Inflammatory macrophage treated with lipopolysaccharide for 1 hour (primary cell): ENCODE measurements at places on chromosomes 2 and 18.

DNA sequence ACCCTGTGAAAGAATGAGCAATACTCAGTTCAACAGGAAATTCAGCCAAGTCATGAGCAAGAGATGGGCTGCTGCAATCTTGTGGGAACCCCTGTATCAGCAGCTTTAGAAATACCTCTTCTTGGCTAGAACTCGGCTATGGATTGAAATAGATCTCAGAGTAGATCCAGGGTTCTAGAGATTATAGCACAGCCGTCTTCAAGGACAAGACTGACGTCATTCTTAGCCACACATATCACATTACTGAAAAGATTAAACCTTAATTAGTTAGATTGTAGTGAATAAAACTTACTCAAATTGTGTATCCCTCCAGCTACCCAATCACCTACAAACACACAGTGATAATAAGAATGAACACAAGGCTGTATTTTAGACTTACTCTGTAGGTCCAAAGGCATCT, 776.4 kb downstream of the EPHA4 start:
- DNase-seq, result no peak

- DNase-seq, result peak; percentile 56
Measured at GRCh38 chr2:200305797-200306195, 697 bp upstream of the SPATS2L start.

DNA sequence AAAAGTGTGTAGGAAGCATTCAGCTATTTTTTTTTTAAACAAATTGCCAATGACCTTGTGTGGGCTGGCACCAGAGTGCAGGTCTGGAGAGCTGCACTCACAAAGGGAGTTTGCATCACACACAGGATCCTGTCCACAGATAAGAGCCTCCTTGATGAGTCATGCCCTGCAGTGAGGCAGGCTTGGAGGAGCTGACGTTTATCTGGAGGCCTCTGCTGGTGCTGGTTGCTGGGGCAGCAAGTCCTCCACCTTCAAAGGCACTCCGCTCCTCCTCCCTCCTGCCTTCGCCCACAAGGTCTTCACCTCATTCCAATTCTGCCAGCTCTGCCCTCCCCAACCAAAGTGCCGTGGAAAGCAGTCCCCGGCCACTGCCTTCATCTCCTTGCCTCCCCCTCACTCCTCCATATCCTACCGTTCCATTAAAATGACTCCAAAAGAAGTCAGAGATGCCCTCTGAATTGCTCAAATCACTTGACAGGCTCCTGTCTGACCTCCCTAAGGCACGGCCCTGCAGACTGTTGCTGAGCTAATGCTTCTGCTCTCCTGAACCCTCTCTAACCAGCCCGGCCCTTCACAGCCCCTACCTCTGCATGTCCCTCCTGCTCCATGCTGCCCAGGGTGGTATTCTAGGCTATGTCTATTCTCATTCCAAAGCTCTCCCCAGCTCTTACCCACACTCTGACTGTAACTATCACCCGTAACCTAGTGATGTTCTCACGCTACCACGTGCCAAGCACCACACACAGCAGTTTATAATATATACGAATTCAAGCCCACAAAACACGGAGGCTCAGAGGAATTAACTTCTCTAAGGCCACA, 30.9 kb downstream of the LONRF2 start:
- DNase-seq, result no peak

DNA sequence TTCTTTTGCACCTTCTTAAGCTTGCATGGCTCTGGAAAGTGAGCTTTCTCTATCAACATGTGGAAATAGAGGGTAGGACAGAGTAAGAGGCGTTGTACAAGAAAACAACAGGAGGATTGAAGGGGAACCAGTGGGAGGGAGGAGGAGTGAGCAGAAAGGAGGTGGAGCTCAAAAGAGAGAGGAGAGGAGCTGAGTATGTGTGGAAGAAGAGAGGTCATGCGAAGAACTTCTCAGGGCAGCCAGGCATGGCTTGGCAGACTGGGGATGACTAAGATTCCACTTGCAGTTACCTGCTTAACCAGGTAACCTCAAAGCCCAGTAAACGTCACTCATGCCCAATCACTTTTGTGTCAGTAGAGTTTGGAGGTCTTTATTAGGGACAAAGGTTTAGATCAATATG, 105.1 kb downstream of the BCL2L11 start:
- DNase-seq, result peak; percentile 55

DNA sequence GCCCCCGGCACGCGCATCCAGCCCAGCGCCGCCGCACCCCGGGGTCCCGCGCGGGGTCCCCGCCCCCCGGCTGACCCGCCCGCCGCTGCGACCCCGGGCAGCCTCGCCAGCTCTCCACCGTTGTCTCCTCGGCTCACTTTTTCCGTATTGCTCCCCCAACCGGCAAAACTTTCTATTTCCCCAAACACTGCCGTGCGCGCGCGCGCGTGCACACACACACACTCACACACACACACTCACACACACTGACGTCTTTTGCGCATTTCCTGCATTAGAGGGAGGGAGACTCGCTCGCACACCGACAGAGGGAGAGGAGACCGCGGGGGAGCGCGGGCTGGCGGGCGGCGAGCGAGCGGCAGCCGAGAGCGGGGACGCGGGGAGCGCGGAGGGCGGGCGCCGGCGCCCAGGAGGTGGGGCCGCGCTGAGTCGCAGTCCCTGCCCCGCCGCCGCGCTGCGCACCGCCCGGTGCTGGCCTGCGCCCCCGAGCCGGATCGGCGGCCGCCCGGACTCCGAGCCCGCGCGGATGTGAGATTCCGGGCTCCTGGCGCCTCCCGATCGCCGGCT, 542 bp upstream of the PRKCE start:
- peak; percentile 95 for DNase-seq

- DNase-seq, result no peak
Measured at GRCh38 chr2:10412380-10412779, 35.7 kb downstream of the ODC1 start.

- peak; percentile 23 for DNase-seq
Measured at GRCh38 chr2:225566798-225567197, 167.3 kb downstream of the NYAP2 start.

GRCh38 chr2:70688427-70688826, 79.6 kb downstream of the ADD2 start:
- DNase-seq, result no peak

GRCh38 chr2:172845028-172845630, 109.5 kb downstream of the RAPGEF4 start:
- no peak for DNase-seq

DNA sequence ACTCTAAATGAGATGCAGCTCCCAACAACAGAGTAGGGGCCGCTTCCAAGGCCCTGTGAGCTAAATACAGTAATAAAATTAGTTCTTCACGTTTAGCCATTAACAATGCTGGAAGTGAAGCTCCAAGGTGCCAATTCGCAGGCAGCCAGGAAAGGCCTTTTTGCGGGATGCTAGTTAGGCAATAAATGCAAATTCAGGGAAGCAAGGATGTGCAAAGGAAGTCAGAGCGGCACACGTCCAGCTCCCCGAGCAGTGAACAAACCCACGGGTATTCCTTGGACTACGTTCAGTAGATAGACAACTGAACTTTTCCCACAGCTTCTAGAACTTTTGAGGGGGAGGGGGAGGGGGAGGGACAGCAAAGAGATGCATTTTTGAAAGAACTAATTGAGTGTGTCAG, 6.9 kb downstream of the ZNF516 start:
- DNase-seq, result no peak

- no peak for DNase-seq
Measured at GRCh38 chr2:197883354-197884032, 79.1 kb downstream of the PLCL1 start.

- DNase-seq, result no peak
Measured at GRCh38 chr18:53360501-53361443, 863.7 kb downstream of the MBD2 start.

DNA sequence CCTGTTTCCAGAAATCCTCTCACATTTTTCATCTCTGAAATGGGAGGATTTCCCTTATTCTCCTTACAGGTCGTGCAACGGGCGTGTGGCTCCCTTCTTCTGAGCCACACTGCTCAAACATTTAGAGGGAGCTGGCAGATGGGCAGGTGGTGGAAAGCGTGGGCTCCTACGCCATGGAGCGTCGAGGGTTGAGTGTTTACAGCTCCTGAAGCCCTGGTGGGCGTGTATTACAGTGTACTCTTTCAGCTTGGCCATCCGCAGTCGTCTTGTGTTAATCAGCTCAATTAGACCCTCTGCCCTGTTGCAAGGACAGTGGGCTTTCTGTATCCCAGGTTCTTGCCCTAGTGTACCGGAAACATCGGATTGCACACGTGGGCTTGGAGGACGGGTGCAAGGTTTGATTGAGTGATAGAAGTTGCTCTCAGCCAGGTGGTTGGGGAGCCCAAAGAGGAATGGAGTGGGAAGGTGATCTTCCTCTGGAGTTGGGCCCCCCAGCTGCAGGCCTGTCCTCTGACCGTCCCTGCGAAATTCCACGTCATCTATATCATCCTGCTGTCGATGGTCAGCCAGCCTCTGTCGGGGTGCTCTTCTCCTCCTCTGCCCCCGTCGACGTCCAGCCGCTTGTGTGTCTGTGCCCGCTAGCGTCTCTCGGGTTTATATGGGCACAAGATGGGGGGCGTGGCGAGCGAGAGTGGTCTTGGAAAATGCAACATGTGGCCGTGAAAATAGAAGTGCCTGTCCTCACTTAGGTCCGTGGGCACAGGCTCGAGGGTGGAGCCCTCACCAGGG, 120.3 kb upstream of the DSEL start:
- DNase-seq, result no peak

DNA sequence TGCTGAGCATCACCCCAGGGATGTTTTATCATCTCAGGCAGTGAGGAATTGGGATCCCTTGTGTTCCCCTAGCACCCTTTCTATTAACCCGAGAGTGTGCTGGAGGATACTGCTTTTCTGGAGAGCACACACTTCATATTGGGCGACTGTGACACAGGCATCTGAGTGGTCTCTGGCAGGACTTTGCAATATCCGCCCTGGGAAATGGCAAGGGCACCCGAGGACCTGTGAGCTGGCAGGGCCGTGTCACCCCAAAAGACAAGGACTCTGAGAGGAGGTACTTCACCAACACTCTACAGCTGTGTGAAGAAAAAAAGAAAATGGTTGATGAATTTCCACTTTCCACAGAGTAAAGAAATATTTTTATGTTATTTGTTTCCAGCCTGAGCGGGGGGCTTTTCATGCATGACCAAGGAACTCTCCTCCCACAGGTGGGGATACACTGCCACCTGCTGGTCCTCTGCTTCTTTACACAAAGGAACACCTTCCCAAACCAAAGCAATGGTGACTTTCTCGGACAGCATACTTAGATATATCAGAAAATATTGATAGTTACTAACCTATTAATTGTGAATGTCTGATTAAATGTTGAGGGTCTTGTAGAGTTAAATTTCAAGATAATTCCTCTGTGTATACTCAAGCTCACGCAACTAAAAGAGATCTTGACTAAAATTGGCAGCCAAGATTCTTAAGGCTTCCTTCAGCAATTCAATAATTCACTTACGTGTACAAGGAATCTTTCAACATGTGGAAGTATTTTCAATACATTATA, 45.9 kb upstream of the REG3G start:
- no peak for DNase-seq

DNA sequence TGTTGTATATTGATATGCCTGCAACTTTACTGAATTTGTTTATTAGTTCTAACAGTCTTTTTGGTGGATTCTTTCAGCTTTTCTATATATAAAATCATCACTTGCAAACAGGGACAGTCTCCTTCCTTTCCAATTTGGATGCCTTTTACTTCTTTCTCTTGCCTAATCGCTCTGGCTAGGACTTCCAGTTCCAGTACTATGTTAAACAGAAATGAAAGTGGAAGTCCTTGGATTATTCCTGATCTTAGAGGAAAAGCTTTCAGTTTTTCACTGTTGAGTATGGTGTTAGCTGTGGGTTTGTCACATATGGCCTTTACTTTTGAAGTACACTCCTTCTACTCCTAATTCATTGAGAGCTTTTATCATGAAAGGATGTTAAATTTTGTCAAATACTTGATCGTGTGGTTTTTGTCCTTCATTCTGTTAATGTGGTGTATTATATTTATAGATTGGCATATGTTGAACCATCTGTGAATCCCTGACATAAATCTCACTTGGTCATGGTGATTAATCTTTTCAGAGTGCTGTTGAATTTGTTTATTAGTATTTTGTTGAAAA, 52.9 kb downstream of the REL start:
- DNase-seq, result no peak

DNA sequence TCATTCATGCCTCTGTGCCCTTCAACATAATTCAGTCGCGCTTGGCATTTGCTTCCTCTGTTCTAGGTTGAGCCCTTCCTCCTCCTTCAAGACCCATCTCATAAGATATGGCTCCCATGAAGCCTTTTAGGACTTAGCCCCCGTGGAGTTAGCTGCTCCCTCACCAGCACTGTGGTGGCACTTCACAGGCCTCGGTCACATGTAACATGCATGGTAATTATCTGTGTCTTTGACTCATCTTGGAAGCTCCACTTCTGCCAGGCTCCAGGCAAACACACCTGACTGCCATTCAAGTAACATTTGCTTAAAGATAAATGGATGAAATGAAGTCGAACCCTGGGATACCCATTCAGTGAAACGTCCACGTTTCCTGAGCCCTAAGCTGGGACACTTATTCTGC, 484.7 kb downstream of the EIPR1 start:
- no peak for DNase-seq

GRCh38 chr18:36476433-36476832, 178.9 kb downstream of the FHOD3 start:
- DNase-seq, result no peak

- peak; percentile 55 for DNase-seq
Measured at GRCh38 chr2:37855283-37856041, 69.6 kb upstream of the RMDN2 start.

GRCh38 chr2:44645937-44646336, 284.2 kb downstream of the CAMKMT start:
- DNase-seq, result no peak

DNA sequence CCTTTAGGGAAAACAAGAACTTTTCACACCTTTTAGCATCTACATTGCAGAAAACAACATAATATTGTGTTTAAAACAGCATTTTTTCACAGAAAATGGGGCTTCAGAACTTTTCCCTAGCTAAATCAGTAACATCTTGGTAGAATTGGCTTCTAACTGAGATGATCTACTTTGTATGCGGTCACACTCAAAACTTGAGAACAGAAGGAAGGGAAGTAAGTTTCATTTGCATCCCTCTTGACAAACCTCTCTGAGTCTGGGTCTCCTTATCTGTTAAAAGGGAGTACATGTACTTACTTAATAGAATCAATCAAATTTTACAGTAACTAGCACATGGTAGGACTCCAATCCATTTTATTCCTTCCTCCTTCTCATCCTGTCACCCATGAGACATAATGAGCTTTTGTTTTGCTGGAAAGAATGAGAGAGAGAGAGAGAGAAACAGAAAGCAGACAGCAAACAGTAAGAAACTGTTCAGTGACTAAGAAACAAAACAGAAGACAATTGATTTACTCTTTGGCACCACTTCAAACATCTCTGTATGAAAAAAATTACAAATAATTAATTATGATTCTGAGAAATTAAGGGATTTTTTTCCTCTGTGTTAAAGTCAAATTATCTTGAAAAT, 387.3 kb downstream of the SATB2 start:
- no peak for DNase-seq

DNA sequence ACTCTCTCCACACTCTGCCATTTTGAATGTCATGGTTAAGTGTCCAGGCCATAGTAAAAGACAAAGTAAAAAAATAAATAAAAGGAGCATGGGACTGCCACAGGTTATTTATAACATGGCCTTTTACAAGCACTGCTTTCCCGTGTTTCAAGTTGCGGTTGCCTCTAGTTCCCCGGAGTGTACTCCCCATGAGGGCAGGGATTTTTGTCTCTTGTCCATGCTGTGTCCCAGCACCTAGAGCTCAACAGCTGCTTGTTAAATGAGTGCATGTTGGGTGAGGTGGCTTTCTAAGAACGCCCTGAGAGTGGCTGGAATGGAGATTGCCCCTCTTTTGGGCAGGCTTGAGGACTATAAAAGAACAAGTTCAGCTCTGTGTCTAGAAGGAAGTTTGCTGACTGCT, 8.4 kb downstream of the CAVIN2 start:
- no peak for DNase-seq

- no peak for DNase-seq
Measured at GRCh38 chr2:118301248-118301647, 213.0 kb downstream of the INSIG2 start.
